Left renal cortex interstitium (tissue), 4 donors: ENCODE measurements at places on chromosomes 16 and 17. TPM values are rescaled to one million over a fixed set of nuclear protein-coding genes. Genes with fewer than 3 reads are reported as not detected.
A peak's percentile ranks its signal among the peaks of the same experiment; 100 is the strongest.

The SRL gene
- 1.1 TPM for polyA plus RNA-seq

The TLE7 gene
- polyA plus RNA-seq = not detected

- DNase-seq = no peak
Measured at GRCh38 chr16:28311913-28312312, 19.6 kb downstream of the SBK1 start.

GRCh38 chr17:48024149-48025039 is 13.2 kb downstream of the COPZ2 start:
- DNase-seq = no peak

GRCh38 chr17:45784293-45784740 is at the start of gene CRHR1:
TSS of gene CRHR1 (plus strand) at chr17:45784320. CDS start at chr17:45784545, 225 bp downstream.
- DNase-seq = no peak

The CIBAR2 gene
- 0.21 TPM for polyA plus RNA-seq

The OR1A1 gene
- 0.11 TPM for polyA plus RNA-seq

DNA sequence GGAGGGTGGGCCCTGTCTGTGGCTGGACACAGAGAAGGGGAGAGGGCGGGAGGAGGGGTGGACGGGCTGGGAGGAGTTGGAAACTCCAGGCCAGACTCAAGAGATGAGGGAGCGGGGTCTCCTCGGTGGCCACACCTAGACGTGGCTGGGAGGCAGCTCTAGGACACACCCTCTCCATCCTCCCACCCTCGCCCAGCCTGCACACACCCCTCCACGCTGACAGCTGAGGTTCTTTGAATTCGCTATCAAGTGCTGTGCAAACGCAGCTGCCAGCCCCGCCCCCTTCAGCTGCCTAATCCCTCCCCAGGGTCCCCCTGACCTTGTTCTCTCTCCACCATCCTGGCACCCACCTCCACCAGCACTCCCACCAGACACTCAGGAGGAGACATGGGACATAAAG is 48.7 kb downstream of the DNAH17 start:
- DNase-seq = no peak

- DNase-seq = no peak
Measured at GRCh38 chr16:9296271-9296590, 204.8 kb downstream of the HAPSTR1 start.

The NTN1 gene
- polyA plus RNA-seq = 10.4 TPM

The SPATA22 gene
- polyA plus RNA-seq = not detected

- no peak for DNase-seq
Measured at GRCh38 chr16:19753815-19754643, 36.0 kb downstream of the IQCK start.

DNA sequence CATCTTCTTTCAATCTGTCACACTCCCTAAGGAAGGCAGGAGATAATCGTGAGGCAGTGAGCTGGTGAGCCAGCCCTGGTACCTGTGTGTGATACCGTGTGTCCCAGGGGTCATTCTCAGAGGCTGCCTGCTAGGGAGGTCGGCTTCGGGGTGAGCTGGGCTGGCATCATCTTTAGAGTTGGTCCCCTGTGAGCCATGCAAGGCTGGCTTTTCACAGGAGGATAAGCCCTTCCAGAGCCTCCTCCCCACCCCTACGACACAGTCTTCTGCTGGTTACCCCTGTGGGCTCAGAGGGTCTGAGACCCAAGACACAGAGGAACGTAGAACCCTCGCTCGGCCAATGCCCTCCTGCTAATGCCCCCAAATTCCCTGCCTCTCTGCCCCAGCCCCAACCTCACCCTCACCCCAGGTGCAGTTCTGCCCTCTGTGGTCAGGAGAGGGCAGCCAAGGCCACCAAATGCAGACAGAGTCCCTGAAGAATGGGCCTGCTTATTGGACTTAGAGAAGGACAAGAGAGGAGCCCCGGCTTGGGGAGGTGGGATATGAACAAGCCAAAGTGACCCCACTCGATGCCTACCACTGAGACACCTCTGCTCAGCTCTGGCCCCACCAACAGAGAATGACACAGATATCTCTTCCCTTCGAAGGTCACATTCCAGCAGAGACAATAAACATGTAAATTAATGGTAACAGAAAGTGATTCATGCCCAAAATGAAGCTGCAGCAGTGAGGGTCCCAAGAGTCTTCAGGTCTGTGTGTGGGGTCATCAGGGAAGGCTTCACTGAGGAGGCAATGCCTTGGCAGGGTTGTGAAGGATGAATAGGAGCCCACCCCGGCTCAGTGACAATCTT is 80.8 kb upstream of the CCL1 start:
- DNase-seq = no peak

DNA sequence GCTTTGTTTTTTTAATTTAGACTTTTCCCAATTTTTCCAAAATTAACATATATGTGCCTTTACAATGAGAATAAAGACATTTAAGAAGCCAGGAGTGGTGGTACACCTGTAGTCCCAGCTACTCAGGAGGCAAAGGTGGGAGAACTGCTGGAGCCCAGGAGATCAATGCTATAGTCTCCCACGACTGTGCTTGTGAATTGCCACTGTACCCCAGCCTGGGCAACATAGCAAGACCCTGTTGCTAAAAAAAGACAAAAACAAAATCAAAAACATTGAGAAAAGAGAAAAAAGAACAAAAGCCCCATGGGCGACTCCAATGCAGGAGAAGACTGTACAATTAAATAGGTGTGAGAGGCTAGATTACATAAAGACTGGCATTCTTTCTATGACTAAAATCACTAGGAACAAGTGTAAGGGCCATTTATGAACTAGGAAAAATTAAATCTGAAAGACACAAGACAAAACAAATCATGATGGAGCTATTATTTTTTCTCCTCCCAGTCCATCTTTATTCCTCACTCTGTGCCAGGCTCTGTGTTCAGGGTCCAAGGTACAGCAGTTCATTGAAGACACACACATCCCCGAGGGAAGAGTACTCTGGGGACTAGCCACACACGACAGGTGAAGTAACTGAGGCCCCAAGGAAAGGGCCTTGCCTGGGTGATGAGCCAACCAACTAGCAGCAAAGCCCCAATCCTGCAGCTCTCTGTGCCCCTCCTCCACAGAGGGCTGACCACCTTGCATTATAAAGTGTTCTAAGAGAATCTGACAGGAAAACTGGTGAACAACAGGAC is 79.8 kb downstream of the CREBBP start:
- DNase-seq = no peak

- no peak for DNase-seq
Measured at GRCh38 chr17:40437095-40437732, 6.0 kb upstream of the IGFBP4 start.

The EARS2 gene
- polyA plus RNA-seq = 32.2 TPM

The C17orf100 gene
- polyA plus RNA-seq = 12.3 TPM

GRCh38 chr16:50533317-50533716 is 14.9 kb upstream of the NKD1 start:
- DNase-seq = no peak

DNA sequence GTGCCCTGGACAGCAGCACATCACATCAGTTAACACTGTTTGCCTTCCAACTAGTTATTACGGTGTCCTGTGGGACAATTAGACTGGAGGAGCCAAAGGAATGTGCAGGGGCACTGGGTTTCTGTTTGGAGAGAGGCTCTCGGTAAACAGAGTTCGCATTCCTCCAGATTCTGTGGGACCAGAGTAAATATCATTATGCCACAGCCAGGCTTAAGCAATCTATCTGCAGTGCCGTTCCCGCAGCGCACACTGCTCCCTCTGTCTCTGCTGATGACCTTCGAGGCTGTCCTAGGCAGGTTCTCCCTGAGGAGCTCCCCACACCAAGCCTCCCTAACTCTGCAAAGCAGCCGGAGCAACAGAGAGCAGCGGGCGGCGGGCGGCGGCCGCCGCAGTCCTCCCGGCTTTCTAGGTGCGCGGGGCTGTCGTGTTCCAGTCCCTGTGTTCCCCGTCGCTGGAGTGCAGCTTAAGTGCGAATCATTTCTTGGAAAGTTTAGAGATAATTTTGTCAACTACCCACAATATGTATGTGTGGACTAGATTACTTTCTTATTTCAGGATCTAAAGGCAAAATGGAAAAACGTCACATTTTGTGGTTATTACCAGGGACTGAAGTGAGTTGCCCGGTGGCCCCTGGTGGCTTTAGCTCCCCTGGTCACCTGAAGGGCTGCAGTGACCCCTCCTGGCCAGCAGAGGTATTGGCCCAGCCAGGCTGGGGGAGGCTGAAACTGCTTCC is 43.3 kb downstream of the PGS1 start:
- DNase-seq = no peak

The CES3 gene
- polyA plus RNA-seq = 2.5 TPM

DNA sequence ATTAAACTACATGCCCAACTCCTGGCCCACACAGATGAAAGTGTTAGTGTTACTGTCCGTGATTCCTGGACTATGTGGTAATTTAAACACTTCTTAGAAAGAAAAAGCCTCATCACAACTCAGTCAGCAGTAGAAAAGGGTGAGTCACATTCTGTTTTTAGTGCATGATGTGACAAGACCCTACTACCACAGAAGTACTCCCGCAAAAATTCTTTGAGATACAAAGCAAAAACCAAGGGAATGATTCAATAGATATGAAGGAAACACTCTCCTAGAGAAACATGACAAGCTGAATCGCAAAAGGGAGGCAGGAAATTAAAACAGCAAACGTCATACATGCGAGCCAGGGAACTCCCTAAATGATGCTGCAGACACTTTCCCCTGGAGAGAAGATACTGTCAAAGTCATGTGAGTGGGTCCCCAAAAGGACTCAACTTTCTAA is 14.4 kb downstream of the SNN start:
- DNase-seq = no peak

- no peak for DNase-seq
Measured at GRCh38 chr17:48470388-48471034, 40.5 kb upstream of the SKAP1 start.

GRCh38 chr16:7997966-7998365 is 592.3 kb downstream of the TMEM114 start:
- DNase-seq = no peak

- no peak for DNase-seq
Measured at GRCh38 chr16:5064915-5065314, 841 bp downstream of the C16orf89 start.

- no peak for DNase-seq
Measured at GRCh38 chr16:30474074-30474452, 1.5 kb downstream of the ITGAL start.

DNA sequence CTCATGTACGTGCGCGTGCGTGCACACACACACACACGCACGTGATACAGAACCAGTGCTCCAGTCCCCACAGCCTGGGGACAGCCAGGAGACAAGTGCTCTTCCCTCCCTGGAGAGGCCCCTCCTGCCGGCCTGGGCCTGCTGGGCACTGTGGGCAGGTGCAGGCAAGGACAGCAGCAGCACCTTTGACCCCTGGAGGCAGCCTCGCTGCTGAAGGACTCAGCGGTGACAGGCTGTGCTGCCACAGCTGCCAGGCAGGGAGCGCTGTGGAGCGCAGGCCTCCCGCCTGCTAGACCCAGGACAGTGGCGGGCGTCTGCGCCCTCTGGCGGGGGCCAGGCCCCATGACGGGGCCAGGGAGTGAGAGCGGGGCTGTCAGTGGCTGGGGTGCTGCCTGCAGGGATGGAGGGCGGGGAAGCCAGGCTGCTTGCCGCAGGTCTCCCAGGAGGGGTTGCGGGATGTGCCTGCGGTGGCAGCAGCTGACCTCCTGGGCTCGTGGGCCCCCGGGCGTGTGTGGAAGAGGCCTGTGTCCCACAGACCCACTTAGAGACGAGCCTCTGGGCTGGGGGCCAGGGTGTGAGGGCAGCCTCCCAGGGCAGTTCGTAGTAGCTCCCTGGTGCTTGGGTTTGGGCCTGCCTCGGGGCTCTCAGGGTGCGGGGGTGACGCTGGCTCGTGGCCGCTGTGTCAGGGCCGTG is 63.5 kb upstream of the PVALEF start:
- DNase-seq = no peak

DNA sequence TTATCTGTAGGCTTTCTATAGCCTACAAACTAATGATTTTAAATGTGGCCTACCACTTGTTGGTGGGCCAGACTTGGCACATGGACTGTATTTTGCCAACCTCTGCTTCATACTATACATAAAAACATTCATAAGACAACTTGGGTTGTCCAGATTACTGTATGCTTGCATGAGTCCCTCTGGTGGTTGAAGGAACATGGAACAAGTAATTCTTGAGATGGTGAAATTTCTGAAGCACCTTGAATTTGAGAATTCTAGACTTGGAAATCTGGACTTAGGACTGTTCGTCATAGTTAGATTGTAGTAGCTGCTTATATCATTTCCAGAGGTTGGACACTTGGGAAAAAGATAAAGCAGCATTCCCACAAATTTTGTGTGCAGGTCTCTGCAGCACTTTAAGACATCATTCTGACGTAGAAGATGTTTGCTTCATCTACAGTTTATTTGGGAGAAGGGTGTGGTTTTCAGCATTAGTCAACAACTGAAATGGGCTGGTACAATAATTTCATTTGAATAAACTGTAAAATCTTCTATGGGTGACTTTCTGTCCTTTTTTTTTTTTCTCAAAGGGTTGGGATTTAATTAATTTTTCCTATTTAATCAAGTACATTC is 31.2 kb downstream of the NFATC3 start:
- no peak for DNase-seq

DNA sequence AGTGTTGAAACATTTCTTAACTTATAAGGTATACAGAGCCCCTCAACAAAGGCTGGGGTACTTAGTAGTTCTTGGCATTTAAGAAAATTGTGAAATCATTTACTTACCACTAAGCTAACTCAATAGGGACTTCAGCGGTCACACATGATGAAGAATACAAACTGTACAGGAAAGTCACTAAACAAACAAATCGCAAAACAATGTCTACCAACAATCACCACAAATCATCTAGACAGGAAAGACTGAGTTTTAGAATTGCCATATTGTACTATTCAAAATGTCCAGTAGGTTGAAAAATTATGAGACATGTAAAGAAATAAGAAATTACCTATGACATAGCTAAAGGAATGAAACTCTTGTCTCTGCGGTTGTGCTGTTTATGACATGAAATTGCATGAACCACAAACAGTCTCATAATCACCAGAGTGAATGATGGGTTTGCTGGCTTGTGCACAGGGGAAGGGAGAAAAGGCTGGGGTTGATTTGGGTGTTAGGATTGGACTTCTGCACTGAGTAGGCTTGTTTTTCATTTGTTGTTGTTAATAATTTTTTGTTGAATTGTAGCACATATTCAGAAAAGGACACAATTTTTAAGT is 441.1 kb upstream of the MON1B start:
- DNase-seq = no peak

- no peak for DNase-seq
Measured at GRCh38 chr17:19708431-19709175, 7.8 kb downstream of the SLC47A2 start.

The IL21R gene
- 0.46 TPM for polyA plus RNA-seq

- DNase-seq = no peak
Measured at GRCh38 chr16:84367750-84368307, 509 bp upstream of the ATP2C2 start.

DNA sequence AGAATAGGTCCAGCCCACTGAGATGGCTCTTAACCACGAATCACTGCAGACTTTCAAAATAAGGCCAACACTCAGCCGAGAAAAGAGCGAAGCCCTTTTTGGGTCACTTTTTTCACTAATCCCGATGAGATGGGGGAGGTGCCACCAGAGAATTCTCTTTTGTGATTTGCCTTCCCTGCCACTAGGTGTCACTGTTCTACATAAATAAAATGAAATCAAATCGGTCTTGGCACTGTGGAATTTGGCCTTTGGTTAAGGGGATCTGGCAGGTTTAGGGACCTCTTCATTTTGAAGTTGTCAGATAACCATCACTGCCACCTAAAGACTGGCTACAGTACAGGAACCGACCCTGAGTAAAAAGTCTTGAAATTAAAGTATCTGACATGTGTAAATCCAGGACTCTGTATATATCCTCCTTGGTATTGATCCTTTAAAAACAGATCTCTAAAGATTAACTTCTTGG is 147.0 kb downstream of the HS3ST4 start:
- DNase-seq = peak; percentile 25
